ENCODE measurements at places on chromosomes 6 and 20.

GRCh38 chr20:39016041-39016440, 53.9 kb downstream of the DHX35 start:
- DNase-seq: no peak

GRCh38 chr20:24648919-24649318, 179.5 kb downstream of the SYNDIG1 start:
- no peak for DNase-seq

DNA sequence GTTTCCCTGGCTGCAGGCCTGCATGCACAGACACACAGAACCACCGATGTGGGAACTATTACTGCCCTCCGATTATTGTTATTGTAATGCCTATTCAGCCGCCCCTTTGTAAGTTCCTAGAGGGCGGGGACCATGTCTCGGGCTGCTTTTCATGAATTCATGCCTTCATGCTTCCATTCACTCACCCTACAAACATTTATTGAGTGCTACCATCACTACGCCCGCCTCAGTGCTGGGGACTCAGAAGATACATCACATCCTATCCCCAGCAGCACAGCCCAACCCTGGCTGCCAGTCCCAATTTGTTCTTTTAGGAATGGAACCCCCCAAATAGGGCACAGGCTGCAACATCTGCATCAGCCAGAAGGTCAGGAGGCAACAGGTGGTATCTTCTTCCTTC, 75.9 kb downstream of the FOXA2 start:
- no peak for DNase-seq

DNA sequence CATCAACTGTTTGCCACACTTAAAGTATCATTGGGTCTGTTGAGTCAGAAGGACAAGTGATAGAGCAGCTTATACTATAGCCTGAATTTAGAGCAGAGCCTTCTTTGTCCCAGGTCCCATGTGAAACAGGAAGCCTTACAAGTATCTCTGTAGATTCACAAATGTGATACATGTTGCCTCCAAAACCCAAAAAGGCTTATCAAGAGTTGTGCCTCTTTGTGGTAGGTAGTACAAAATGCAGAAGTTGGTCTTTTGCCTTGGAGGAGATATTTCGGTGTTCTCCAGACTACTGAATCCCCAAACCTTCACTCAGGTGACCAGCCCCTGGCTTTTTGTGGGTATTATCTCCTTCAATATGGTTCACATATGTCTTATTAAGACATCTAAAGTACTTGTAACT, 172.8 kb upstream of the PROKR2 start:
- no peak for DNase-seq

DNA sequence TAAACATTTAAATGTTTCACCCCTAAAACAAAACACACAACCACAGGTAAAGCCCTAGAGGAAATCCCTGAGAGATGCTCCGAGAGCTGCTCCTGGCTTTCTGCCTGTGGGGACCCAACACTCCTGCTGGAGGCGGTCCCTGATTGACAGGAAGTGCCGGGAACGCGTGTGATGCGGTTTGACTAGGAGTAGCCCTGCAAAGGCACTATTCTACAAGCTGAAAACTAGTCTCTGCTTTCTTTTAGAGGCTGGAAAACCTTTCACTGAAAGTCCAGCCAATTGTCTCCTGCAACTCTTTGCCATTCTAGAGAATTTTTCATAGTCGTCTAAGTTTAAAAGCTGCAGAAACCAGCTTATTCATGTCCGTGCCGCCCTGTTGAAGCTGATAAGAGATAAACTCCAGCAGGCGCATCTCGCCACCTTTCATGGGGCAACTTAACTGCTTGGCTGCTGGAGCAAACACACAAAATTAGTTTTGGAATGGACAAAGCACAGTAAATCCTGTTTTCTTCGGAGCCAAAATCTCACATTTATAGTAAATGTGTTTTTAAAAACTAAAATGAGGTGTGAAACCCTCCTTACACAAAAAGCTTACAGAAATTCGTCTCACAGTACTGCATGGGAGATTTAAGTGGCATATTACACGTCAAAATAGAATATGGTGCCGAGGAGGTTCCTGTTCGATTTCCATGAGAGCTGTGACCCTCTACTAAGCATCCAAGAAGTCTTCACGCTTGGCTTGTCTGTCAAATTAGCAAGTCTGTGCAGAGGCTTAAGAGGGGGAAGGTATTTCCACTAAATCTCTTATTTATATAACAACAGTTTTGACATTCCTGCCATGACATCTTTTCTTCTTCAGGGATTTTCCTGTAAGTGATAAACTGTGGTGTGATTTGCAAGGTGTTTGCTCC, 46.9 kb downstream of the DACT2 start:
- no peak for DNase-seq
